ENCODE measurements at places on chromosomes 11 and 22.
A peak's percentile ranks its signal among the peaks of the same experiment; 100 is the strongest.

GRCh38 chr11:1336836-1337646 lies 27.6 kb upstream of the TOLLIP start:
- DNase-seq: peak; percentile 30

DNA sequence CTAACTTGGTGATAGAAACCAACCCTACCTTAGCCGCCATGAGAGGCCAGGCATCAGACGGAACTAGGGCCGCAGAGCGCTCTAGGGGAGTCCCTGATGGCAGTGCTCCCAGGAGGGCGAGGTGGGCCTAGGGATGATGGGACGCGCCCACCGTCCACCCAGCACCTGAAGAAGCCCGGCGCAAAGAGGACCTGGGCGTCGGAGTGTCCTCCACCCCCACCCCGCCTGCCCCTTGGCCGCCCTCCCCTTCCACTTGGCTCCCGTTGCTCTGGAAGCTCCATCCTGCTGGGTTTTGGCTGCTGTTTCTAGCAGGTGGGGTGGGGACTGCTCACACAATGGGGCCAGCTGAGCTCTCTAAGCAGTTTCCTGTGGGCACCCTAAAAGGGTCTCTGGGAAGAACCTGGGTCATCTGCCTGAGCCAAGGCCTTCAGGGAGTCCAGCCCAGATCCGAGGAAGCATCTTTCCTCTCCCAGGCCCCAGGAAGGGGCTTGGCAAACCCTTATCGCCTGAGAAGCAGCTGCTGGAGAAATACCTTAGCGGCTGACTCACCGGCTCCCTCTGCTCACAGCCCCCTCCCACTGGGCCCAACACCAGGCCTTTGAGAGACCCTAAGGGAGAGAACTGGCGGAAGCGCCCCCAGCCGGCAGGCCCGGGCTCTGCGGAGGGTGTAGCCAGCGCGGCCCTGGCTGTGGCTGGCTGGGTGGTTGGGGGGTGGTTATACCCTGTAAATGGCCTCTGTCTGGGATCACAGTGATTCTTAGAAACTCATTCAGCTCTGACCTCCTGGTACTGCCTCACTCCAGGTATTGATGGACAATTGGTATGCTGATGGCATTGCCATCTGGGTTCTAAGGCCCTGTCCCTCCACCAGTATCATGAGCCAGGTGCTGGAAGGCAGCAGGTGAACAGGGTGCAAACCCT lies 19.3 kb downstream of the CREB3L1 start:
- DNase-seq: no peak

GRCh38 chr11:6735306-6735705 lies 36.5 kb downstream of the OR2AG2 start:
- peak; percentile 61 for DNase-seq

GRCh38 chr11:74019860-74020259 lies 11.0 kb upstream of the UCP3 start:
- peak; percentile 22 for DNase-seq
